ENCODE measurements at places on chromosomes 13 and 19. TPM values are rescaled to one million over a fixed set of nuclear protein-coding genes. Genes with fewer than 3 reads are reported as not detected.

The ZNF700 gene
- total RNA-seq: not detected

The ZNF560 gene
- total RNA-seq: not detected

The PTH2 gene
- not detected for total RNA-seq

The LGALS4 gene
- total RNA-seq: not detected

The ZNF726 gene
- total RNA-seq: 0.54 TPM

The CBLC gene
- total RNA-seq: not detected

The OVOL3 gene
- total RNA-seq: not detected

The JAK3 gene
- 1.8 TPM for total RNA-seq

The RNF113B gene
- total RNA-seq: not detected

The FARP1 gene
- 128 TPM for total RNA-seq

The MYPOP gene
- total RNA-seq: 11.0 TPM

The SPRED3 gene
- 19.0 TPM for total RNA-seq

The ZNF837 gene
- 2.9 TPM for total RNA-seq

The FAAP24 gene
- total RNA-seq: 2.2 TPM

The CEACAM20 gene
- not detected for total RNA-seq

The ANKLE1 gene
- 1.0 TPM for total RNA-seq

The CLEC11A gene
- total RNA-seq: not detected

The ADAMTSL5 gene
- total RNA-seq: 4.7 TPM

The EDDM13 gene
- total RNA-seq: not detected

The PSG6 gene
- total RNA-seq: 0.23 TPM

The DLL3 gene
- total RNA-seq: 0.89 TPM

The GPR4 gene
- 0.30 TPM for total RNA-seq

The ZNF737 gene
- 13.7 TPM for total RNA-seq

The ZNF121 gene
- 60.0 TPM for total RNA-seq

The SMIM44 gene
- total RNA-seq: not detected

The CEACAM1 gene
- total RNA-seq: 1.1 TPM

The RGS9BP gene
- total RNA-seq: 0.19 TPM

The CARS2 gene
- total RNA-seq: 44.1 TPM

The ZNF607 gene
- 6.3 TPM for total RNA-seq

The FBN3 gene
- total RNA-seq: 0.53 TPM

The ZNF846 gene
- total RNA-seq: 13.7 TPM

The ZNF880 gene
- 11.0 TPM for total RNA-seq

The IRS2 gene
- total RNA-seq: 14.4 TPM

The ZNF135 gene
- 1.7 TPM for total RNA-seq

The C2CD4C gene
- total RNA-seq: 3.4 TPM

The MAP2K7 gene
- total RNA-seq: 22.9 TPM

The ZNF772 gene
- 14.5 TPM for total RNA-seq

The VSTM2B gene
- total RNA-seq: not detected

The C19orf67 gene
- total RNA-seq: not detected

The SIGLEC8 gene
- not detected for total RNA-seq

The GPC6 gene
- total RNA-seq: 81.8 TPM

The ERF gene
- 108 TPM for total RNA-seq

The IL12RB1 gene
- 0.07 TPM for total RNA-seq

The CCDC8 gene
- total RNA-seq: 35.5 TPM

The CD70 gene
- 0.48 TPM for total RNA-seq

The CGB3 gene
- total RNA-seq: 3.6 TPM

The RASIP1 gene
- total RNA-seq: 0.26 TPM

The FUT3 gene
- total RNA-seq: 0.84 TPM

The DNAJC3 gene
- 51.7 TPM for total RNA-seq

The WDR18 gene
- 60.0 TPM for total RNA-seq

The OCEL1 gene
- 12.3 TPM for total RNA-seq

The VSIG10L gene
- 4.7 TPM for total RNA-seq

The PDE4C gene
- total RNA-seq: 0.64 TPM

The XRCC1 gene
- total RNA-seq: 14.6 TPM

The NLRP11 gene
- not detected for total RNA-seq
